ENCODE measurements at places on chromosomes 5 and 9.

GRCh38 chr9:33472171-33472880, 1.4 kb downstream of the NOL6 start:
- no peak for DNase-seq

- no peak for DNase-seq
These were observed 1848.9 kb downstream of the EFNA5 start for GRCh38 chr5:105821800-105822199.

- no peak for DNase-seq
These were observed 29.2 kb downstream of the CD14 start for GRCh38 chr5:140603734-140604133.

GRCh38 chr9:37453827-37454226, 11.4 kb downstream of the ZBTB5 start:
- DNase-seq: no peak

DNA sequence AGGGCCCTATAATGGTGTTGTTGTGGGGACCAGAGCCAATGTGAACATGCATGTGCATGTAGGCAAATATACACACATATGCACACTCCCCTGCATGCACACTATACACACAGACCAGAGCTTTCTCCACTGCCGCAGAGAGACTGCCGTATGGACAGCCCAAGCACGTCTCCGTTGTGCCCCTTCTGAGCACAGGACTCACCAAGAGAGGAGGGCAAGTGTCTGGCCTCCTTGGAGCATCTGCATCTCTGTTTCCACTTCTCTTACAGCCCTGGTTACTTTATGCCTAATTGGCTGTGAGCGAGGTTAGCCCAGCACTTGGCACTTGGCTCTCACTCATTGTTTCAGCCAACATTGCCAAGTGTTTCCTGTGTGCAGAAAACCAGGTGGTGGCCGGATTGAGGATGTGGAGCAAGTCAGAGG, 30.4 kb downstream of the CSF2 start:
- no peak for DNase-seq

DNA sequence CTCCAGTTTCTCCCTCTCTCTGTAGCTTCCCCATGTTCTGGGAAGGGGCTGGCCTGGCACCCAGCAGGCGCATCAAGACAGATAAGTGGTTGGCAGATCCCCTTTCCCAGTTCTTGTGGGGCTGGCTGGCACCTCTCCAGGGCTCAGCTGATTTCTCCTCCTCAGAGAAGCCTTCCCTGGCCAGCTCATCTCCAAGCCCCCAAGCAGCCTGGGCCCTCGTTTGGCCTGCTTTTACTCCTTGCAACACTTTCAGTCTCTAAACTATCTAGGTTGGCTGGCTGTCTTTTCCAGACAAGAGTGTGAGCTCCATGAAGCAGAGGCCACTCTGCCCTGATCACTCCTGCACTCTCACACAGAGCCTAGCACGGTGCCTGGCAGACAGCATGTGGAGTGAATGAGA, 13.5 kb downstream of the MACROH2A1 start:
- no peak for DNase-seq

DNA sequence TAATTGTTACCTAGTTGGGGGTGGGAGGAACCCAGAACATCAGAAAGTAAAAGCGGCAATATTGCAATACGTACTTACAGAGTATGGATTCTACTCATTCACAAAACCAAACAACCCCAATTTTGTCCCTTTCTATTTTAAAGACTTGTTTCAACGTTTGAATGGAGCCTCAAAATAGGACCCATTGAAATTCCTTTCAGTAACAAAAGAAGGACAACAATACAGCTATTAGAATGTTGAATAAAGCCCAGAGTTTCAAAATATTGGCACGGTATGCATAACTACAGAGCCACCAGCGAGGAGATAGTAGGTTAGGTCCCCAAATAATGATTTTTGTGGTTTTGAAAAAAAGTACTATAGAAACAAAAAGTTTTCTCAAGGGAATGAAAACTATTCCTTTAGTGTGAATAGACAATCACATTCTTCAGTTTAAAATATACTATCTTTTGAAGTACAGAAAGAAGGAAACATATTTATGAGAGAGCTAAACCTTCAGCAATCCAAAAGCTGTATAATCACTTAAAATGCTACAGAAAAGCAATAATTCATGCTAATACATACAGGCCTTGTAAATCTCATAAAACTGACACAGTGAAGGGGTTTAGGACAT, 235.5 kb downstream of the RFX3 start:
- DNase-seq: no peak

- DNase-seq: no peak
These were observed 150.3 kb downstream of the CDH18 start for GRCh38 chr5:19837536-19838174.

DNA sequence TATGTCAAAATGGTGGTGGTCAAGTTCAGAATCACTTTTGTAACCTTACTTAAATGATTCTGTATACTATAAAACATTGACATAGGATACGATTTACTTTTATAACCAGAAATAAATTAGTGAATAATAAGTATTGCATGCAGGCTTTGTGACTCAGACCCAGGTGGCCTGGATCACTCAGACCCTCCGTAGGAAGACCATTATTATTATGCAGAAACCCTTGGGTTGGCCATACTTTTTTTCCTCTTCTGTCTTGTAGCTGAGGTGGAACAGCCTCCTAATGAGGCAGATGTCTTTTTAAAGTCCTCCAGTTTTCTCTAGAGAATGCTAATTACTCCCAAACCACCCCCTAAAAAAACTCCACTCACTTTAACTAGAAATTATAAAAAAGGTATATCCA, 121.9 kb downstream of the LPAR1 start:
- DNase-seq: no peak

DNA sequence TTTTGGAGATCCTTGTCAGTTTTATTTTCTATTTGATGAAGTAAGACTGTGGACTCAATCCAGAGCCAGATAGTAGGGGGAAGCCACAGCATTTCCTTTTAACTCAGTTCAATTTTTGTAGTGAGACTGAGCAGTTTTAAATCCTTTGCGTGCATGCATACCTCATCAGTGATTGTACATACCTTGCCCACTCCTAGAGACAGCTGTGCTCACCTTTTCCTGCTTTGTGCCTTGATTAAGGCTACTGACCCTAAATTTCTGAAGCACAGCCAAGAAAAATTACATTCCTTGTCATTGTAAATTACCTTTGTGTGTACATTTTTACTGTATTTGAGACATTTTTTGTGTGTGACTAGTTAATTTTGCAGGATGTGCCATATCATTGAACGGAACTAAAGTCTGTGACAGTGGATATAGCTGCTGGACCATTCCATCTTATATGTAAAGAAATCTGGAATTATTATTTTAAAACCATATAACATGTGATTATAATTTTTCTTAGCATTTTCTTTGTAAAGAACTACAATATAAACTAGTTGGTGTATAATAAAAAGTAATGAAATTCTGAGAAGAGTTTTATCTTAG, 17.8 kb downstream of the DIMT1 start:
- DNase-seq: no peak

DNA sequence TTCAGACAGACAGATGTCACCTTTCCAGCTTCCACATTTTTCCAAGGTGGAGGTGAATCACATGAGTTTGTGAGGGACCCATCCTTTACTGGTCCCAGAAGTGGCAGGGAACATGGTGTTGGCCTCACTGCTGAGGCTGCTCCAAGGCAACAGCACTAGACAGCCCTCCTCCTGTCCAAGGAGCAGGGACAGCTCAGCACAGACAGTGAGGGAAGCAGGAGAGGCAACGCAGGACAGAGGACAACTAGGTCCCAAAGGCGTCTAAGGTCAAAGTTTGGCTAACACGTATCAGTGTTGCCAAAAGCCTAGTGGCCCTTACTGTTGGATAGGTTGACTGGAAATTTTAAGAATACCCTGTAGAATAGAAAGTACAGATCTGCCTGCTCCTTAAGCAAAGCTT, 251.7 kb upstream of the PANK3 start:
- DNase-seq: no peak

DNA sequence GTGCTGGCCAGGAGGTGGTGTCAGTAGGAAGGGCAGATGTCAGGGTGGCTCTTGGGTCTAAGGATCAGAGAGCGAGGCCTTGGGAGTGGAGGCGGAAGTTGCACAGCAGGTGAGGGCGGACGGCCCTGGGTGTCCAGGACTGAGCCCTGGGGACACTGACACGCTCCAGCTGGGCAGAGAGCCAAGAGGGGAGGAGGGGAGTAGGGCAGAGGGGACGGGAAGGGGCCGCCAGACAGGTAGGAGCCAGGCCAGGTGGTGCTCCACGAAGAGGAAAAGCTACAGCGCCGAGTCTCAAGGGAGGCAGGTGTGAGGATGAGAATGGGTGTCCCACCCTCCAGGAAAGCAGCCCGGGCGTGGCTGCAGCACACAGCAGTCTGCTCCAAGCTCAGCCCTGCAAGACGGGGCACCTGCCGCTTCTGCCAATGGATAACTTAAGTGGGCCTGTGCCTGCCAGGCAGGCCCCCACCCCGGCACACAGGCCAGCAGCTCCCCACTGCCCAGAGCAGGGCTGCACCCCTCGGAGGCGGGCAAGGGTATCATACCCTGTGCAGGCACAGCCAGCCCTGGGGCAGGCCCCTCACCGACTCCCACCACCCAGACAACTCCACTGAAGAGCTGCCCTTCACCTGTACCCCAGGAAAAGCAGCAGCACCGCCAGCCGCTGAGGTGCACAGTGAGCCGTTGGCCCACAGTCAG, 4.9 kb downstream of the TPRN start:
- no peak for DNase-seq

DNA sequence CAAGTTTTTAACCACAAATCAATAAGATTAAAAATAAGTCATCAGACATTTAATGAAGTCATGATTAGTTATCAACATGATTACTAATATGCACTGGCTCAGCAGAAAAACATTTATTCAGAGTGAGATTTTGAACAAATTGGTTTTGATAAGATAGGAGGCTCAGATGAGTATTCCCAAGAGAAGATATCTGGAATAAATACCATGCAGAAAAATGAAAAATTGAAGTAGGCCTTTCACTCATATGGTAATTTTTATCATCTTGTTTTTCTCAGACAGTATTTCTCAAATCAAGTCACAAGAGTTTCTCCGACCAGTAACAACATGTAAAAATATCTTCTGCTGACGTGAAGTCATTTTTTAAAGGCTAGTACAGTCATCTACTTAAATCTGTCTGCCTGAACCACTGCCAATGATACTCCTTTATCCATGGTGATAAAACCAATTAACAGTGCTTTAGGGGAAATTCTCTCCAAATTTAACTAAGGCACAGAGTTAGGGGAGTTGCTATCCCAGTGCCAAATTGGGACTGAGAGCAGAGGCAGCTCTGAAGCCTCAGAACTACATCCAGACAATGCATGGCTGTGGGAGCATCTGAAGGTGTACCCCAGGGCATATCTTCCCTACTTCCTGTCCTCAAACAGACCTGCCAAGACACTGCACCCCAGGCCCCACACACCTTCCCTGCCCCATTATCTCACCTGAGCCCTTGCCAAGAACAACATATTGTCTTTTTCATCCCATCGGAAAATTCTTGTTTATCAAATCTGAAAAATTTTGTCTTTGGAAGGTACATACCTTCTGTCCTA, 105.5 kb upstream of the TSLP start:
- no peak for DNase-seq

GRCh38 chr5:2639425-2639824, 112.1 kb downstream of the IRX2 start:
- no peak for DNase-seq

DNA sequence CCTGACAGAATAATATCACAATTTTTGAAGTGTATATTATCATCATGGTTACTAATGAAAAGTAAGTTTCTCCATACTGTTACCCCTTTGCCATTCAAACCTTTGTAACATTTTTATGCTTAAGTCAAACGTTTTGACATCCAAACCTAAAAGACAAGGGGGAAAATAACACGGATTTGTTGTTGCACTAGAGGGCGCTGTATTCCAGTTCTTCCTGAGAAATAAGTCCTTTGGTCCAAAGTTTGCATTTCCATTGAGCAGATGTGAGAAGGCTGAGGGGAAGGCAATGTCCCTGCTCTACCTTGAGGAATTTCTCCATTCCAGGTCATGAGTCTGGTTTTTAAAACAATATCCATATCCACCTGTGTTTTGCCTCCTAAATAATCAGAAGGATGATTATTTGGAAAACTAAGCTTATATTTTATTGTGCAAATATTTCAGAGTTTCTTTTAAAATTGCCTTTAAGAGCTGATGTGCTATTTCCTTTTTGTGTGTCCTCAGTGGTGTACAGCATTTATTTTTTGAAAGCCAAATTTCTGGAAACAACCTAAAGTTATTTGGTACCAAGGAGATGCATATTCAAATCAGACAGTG, 9.7 kb downstream of the LECT2 start:
- DNase-seq: no peak

GRCh38 chr9:135056541-135056940, 30.9 kb upstream of the OLFM1 start:
- no peak for DNase-seq

DNA sequence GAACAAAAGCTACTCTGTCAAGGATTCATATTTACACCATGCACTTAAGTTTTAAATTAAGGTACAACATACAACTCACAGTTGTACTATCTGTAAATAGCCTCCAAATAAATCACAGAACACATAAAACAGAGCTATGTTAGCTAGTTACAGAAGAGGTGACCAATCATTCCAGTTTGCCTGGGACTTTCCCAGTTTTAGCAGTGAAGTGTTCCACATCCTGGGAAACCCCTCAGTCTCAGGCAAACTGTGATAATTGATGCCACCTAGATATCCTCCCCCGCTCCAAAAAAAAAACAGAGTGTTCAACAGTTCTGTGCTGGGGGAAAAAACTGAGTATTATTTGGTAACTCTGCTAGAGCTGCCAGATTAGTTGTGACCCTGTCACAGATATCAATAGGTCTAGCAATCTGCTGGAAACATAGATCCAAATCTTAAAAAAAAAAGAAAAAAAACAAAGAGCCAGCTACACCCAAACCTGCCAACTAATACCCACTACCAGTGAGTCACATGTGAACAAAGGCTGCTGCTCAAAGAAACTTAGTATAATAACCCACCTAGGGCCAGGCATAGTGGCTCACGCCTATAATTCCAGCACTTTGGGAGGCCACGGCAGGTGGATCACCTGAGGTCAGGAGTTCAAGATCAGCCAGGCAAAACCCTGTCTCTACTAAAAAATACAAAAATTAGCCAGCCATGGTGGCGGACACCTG, 5.7 kb downstream of the TBCA start:
- DNase-seq: no peak

DNA sequence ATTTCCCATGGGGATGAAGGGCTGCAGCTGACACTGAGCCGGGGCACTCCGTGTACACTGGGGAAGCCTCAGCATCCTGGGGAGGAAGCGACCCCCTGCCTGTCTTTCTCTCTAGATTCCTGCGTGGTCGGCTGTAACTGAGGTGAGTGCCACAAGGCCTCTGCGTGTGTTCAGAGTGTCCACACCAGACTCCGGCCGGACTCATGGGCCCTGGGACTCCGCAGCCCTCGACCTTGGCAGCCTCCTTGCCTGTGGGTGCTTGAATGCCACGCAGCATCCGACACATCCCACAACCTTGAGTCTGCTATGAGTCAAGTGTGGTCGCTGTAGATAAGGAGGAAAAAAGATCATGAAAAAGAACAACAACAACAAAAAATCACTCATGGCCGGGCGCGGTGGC, 23.4 kb downstream of the PAEP start:
- DNase-seq: no peak

DNA sequence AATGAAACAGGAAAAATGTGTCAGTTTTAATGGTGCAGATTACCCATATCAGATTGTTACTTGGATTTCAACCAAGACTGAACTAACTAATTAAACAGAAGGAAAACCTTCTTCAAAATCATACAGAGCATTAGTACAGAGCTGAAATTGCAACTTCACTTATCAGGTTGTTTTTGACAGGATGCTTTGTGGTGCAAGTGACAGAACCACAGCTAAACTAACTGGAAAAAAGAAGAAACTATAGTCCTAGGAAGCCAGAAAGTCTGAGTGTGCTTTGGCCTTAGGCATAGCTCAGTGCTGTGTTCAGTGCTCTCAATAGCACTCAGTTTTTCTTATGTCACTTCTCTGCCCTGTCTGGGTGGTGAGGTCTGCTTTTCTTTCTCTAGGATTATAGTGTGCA, 267.4 kb downstream of the CHSY3 start:
- DNase-seq: no peak

Data from stimulated activated CD8-positive, alpha-beta memory T cell treated with anti-CD3 and anti-CD28 coated beads, Interleukin-7, amount 100 ng/mL, for 4 hours (primary cell).